ENCODE measurements at places on chromosomes 2 and 18. TPM values are rescaled to one million over a fixed set of nuclear protein-coding genes. Genes with fewer than 3 reads are reported as not detected.

Gene ITGB6
- total RNA-seq = 3.2 TPM

Gene SCN2A
- total RNA-seq = not detected

Gene ESPNL
- not detected for total RNA-seq

Gene SERPINB11
- total RNA-seq = not detected

Gene TRAPPC8
- total RNA-seq = 40.8 TPM

Gene PJVK
- not detected for total RNA-seq

Gene ATP8B1
- total RNA-seq = 189 TPM

Gene NEB
- not detected for total RNA-seq

GRCh38 chr2:212711856-212712255, 173.3 kb upstream of the ERBB4 start:
- no peak for DNase-seq

DNA sequence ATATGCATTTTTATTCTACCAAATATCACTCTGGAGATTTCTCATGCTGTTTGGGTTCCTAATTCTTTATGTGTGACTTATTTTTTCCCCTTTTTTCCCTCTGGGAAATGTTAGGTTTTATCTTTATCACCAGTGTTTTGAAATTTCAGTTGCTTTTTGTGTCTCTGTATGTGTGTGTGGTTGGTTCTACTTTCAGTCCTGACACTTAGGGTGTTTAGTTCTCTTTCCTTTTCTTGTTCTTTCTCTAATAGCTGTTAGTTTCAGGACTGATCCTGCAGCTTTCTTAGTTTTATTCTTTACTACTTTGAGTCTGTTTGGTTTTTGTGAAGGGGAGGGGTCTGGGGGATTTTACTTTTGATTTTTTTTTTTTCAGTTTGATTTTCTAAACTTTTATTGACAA, 23.1 kb downstream of the PPM1B start:
- no peak for DNase-seq

GRCh38 chr18:21191596-21192307, 50.3 kb upstream of the GREB1L start:
- DNase-seq = peak; percentile 72

GRCh38 chr2:215771241-215771640, 242.1 kb downstream of the MREG start:
- no peak for DNase-seq

DNA sequence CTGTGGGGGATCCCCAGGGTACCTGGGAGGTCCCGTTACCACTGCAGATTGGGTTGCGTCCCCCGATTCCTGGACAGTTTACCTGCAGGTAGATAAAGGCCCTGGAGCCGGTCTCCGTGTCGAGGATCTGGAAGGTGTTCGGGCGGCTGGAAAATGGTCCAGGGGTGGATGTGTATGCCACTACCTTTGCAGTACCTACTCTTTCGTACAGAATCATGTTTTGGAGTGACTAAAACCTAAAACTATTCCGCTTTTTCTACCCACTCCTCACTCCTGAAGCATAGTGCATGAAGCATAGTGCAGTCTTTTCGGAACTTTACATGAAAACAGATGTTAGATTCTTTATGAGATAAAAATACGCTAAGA, 418 bp downstream of the WDR75 start:
- DNase-seq = no peak

DNA sequence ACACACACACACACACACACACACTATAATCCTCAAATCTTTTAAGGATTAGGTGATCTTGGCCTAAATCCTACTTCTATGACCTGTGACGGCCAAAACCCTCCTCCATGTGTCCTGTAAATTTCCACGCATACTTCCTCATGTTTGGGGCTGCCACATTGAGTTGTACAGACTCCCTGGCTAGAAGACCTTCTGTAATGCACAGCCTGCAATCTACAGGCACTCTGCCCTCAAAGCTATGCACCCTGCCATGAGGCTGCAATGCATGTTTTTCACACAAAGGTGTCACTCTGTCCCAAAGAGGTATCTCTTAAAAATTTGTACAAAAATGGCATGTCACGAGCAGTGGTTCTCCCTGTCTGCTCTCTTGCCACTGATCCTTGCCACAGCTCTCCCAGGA, 26.4 kb upstream of the B4GALT6 start:
- DNase-seq = no peak

DNA sequence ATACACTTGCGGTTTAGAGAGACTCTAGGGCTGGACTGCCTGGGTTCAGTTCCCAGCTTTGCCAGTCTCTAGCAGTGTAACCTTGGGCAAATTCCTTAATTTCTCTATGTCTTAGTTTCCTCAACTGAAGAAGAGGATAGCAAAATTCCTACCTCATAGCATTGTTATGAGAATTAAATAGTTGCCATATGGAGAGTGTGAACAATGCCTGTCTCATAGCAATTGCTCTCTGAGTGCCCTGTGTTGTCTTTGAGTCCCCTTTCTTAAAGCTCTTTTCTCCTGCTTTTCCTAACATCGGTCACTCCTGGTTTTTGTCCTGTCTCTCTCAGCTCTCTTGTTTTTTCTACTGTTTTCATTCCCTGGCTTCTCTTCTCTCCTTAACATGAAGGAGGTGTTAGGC, 116.8 kb upstream of the ALPP start:
- DNase-seq = no peak

- DNase-seq = no peak
Observed at GRCh38 chr2:38421274-38422056, 44.4 kb upstream of the ATL2 start.

GRCh38 chr2:205435970-205436369, 246.3 kb upstream of the NRP2 start:
- no peak for DNase-seq

GRCh38 chr2:111032721-111033429, 87.8 kb upstream of the BCL2L11 start:
- DNase-seq = peak; percentile 53

DNA sequence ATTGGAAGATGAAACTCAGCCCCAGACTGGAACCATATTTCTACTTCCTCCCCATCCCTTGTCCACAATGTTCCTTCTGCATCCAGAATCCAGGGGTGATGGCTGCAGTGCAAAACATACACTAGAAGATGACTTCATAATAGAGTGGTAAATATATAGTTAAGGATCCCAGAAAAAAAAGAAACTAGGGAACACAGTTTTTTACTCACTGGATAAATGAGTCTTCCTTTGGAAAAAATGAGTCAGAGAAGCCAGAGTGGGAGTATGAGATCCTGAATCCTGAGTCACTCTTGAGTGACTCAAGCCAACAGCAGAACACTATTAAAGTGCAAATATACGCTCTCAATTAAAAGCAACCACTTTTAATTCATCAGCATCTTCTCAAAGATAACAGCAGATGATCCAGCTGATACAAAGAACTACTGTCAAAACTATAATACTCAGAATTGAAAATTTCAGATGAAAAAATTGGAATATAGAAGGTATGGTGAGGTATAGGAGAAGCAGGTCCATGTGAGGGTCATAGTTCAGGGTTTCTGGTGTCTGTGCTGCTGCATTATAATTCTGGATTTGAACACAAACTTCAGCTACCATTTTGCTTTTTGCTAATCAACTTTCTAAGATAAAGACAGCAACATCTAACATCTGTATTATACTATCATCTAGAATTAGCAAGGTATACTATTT, 987.2 kb upstream of the CDH2 start:
- no peak for DNase-seq

DNA sequence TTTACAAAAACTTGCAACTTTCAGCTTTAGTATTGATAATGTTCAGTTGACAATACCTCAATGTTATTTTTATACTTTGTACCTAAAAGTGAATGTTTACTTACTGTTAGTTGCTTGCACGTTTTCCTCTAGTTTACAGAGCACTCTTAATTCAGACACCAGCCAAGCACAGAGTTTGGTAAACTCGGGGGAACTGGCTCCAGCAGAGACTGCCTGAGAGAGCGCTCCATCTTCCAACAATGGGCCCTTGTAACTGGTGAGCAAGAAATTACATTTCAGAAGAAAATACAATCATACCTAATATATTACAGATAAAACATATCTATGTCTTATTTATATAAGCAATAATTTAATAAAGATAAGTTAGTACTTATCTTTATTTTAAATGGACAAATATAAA, 3.7 kb downstream of the FAM98A start:
- DNase-seq = no peak

DNA sequence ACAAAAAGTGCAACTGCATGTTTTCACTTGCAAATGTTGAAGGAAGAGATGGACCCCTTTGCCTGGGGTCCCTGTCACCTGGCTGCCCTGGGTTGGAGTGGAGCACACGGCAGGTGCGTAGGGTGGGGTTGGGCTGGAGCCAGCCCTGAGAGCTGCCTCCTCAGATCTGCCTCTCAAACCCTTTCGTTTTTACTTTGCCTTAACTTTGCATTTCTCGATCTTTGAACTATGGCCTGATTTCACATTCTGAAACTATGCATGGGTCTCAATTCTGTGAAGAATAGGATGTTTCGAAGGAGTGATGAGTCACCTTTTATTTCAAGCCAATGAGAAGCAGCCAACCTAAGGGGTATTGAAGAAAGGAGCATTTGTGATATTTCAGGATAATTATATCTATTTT, 132.8 kb downstream of the ACOXL start:
- DNase-seq = no peak

- DNase-seq = peak; percentile 97
Observed at GRCh38 chr2:217434180-217434975, 568.4 kb downstream of the TNS1 start.

GRCh38 chr2:78892295-78892694, 133.2 kb upstream of the REG3G start:
- DNase-seq = no peak
